DMS153 (cell line): ENCODE measurements at places on chromosomes 5 and 9.

DNA sequence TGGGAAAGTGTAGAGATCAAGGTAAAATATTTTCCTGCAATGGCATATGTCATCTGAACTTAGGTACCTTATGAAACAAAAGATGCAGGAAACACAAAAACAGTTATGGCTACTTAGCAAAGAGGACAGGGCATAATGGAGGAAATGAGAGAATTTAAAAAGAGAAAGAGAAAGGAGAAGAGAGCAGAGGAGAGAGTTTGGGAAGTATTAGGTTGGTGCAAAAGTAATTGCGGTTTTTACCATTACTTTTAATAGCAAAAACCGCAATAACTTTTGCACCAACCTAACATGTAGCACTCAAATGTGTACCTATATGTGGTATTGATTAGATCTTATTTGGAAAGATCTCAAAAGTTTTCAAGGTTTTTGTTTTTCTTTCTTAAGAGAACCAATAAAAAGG is 160.1 kb upstream of the ACTBL2 start:
- DNase-seq, result no peak

GRCh38 chr5:81534441-81534840 is 140.5 kb upstream of the ACOT12 start:
- DNase-seq, result no peak

DNA sequence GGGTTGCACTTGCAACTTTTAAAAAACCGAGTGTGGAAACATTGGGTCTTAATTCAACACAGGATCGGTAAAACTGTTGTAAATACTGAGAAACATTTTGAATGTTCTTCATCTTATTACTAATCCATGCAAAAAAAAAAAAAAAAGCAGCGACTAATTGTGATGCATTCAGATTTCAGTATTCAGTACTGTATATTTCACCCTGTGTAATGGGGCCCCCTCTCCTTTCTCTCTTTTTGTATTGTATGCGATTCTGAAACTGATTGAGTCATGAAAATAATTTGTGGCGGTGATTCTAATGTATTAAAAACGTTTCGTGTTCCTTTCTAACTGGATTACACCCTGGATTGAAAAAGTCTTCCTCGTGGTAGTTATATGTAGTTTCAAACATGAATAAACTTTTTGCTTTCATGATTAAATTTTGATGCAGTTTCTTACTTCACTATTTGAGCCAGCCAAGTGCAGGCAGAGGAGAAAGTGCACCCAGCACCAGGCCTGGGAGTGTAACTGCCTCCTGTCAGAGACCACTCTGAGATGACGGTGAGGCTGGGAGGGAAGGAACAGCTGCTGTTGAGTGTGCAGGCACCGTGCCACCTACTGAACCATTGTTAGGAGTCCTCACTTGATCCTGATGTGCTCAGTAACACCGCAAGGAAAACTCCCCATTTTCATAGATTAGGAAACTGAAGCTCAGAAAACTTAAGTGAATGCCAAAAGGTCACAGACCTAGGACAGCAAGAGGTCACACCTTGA is 220.0 kb downstream of the PBX3 start:
- DNase-seq, result no peak

DNA sequence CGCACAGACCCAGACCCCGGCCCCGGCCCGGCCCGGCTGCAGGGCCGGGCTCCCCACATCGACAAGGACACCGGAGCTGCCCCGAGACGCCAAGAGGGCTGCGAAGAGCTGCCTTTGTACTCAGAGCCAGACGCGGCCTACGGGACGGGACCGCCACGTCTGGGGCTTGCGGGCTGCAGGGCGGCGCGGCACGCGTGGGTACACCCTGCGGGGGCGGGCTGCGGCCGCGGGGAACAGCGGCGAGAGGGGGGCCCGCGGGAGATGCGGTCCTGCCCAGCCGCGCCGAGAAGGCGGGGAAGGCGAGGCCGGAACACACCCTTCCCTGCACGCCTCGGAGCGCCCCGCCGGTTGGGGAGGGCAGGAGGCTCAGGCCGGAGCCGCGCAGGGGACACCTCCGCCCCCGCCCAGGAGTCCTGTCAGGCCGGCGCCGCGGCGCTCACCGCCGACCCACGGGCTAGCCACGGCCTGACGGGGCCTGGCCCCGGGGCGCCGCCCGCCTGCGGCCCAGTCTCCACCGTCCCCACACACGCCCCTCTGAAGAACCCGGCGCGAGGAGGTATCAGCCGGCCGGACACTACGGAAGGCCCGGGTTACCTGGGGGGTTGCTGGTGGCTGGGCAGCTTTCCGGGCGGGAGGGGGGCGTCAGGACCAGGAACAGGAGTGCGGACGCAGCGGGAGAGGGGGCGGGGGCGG is 478 bp downstream of the RAB14 start:
- no peak for DNase-seq

DNA sequence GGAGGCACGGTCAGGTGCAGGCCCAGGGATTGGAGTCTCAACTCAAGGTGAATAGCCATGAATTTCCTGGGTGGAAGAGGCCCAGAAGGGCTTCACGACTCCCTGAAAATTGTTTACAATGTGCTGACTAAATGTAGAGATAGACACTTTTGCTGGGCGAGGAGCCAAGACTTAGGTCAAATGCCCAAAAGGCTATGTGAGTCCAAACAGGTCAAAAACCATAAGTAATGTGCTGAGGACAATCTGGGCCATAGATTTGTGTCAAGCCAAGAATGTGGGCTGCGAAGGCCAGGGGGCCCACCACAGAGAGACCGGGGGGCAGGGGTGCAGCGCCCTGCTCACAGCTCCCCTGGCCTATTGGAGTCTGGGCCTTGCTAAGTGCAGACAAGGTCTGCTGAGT is 197.8 kb downstream of the HSPA4 start:
- DNase-seq, result no peak

- no peak for DNase-seq
Measured at GRCh38 chr5:167177736-167178135, 1113.7 kb upstream of the WWC1 start.

GRCh38 chr9:96617439-96618185 is 2.0 kb downstream of the CDC14B start:
- DNase-seq, result no peak

DNA sequence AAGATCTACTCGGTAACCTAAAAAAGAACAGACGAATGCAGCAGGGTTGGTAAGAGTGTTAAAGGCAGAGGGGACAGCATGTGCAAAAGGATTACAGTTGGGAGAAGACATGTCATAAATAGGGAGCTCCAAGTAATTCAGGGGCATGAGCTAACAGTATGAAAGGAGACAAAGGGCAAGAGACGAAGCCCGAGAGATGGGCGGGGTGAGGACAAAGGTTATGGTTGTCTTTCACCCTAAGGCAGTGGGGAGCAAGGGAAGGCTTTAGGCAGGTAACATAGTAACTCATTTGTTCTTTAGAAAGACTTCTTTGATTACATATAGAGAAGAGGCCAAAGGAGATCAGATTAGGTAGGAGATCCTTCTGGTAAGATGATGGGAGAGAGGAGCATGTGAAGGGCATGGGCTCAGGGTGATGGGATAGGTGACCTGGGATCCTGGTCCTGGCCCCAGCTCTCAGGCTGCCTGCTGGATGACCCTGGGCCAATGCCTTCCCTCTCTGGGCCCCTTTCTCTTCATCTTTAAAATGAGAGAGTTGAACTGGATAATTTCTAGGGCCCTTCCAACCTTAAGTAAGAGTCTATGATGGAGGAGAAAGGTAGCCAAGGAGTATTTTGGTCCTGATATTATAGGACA is 19.5 kb downstream of the MORN5 start:
- no peak for DNase-seq

DNA sequence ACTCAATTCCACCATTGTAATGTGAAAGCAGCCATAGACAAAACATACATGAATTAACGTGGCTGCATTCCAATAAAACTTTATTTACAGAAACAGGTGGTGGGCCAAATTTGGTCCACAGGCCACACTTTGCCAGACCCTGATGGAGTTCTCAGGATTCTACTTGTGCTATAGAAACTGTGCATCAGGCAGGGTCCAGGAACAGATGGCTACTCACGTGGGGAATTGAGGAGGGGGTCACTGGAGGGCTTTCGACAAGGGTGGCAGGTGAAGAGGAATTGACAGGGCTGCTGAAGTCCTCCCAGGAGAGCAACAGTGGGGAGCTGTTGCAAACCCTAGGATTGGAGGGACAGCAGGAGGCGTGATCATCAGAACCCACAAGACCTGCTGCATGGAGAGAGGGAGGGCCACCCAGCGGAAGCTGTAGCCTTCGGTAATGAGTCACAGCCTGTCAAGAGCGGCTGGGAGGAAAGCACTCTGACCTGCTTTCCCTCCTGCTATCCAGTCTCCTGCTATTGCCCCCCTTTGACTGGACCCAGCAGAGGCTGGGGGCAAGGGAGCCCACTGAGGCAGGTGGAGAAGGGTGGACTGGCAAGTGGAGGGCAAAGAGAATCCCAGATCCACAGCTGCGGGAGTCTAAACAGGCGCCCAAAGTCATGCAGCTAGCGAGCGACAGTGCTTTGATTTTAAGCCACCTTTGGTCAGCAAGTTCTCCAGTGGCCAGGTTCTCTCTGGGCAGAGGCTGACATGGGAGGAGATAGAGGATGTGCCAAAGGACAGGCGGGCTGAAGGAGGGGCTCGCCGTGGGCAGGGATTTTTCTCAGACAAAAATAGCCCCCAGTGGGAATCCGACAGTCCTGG is 138.3 kb upstream of the SMIM23 start:
- no peak for DNase-seq

DNA sequence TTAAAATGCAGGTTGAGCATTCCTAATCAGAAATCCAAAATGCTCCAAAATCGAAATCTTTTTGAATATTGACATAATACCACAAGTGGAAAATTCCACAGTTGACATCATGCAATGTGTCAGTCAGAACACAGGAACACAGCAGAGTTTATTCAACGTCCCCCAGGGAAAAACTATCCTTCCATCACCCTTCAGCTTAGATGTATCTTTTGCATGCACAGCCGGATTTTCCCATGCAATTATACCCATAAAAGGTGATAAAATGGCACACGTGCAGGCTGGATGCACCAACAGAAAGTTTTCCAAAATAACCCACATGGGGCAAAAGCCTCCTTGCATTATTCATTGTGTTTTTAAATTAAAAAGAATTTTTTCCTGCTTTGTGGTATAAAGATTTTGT is 71.2 kb downstream of the RAB24 start:
- DNase-seq, result no peak

DNA sequence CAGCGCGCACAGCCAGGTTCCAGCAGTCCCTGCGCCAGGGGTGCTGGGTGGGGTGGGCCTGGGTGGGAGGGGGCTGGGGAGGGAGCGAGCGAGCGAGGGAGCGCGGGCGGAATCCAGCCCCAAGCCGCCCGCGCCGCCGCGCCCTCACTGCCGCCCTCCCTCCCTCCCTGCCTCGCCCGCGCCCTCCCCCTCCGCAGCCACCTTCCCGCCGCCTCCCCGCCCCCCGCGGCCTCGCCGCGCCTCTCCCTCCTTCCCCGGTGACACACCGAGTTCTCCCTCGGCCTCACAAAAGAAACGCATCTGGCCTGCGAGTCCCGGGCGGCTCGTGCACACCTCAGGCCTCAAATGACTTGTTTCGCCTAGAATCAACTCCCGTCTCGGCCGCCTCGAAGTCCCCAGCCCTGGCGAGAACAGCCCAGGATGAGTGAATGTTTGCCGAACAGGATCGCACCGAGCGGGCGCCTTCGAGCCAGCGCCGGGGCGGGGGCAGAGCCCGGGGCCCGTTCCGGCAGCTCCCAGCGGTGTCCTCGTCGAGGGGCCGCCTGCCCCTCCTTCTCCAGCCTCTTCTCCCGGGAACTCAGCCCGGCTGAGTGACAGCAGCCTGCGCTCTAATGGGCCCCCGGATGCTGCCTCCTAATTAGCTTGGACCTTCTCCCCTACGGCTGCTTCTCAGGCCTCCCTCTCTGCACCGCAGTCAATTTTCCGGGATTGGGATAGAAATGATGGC is 371 bp upstream of the PITX1 start:
- no peak for DNase-seq

- no peak for DNase-seq
Measured at GRCh38 chr9:131465401-131465800, 37.3 kb upstream of the POMT1 start.

GRCh38 chr9:93130861-93131481 is 3.1 kb downstream of the NINJ1 start:
- no peak for DNase-seq

- no peak for DNase-seq
Measured at GRCh38 chr9:113875459-113876150, 504 bp upstream of the ZNF618 start.

DNA sequence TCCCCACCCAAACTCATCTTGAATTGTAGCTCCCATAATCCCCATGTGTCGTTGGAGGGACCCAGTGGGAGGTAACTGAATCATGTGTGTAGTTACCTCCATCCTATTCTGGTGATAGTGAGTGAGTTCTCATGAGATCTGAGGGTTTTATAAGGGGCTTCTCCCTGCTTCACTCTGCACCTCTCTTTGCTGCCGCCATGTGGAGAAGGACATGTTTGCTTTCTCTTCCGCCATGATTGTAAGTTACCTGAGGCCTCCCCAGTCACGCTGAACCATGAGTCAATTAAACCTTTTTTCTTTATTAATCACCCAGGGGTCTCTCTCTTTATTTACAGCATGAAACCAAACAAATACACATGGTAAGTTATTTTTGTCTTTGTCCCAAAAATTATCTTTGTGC is 726.1 kb downstream of the CDH18 start:
- no peak for DNase-seq

GRCh38 chr5:34616651-34617050 is 39.5 kb upstream of the RAI14 start:
- no peak for DNase-seq

GRCh38 chr9:71763832-71764231 is 4.5 kb downstream of the CEMIP2 start:
- DNase-seq, result no peak

- DNase-seq, result no peak
Measured at GRCh38 chr5:177336603-177337494, 14.6 kb downstream of the LMAN2 start.

GRCh38 chr9:81119591-81119990 is 569.8 kb downstream of the TLE1 start:
- no peak for DNase-seq

- no peak for DNase-seq
Measured at GRCh38 chr9:86925686-86926085, 21.6 kb downstream of the GAS1 start.

- no peak for DNase-seq
Measured at GRCh38 chr5:173429489-173430150, 101.4 kb upstream of the STC2 start.

DNA sequence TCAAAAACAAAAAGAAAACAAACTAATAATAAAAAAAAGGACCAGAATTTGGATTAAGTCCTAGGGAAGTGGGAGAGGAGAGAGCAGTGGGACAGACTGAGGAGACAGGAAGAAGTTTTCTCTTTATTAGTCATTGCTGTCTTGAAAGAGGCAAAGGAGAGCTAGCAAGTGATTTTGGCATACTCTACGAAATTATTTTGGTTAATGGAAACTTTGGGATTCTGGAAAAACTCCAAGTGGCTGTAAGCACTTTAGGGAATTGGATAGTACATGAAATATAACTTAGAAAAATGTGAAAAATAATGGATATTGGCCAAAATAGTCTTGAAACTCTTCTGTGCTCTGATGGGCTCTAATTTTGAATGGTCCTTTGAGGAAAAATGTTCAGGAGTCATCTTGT is 1641.8 kb upstream of the WWC1 start:
- DNase-seq, result no peak
